ENCODE measurements at places on chromosomes 5 and 9. TPM values are rescaled to one million over a fixed set of nuclear protein-coding genes. Genes with fewer than 3 reads are reported as not detected.

GRCh38 chr9:101477214-101477613 is 41.6 kb upstream of the ALDOB start:
- no peaks in the 10 kb centered on the region for H3K4me1 ChIP-seq
- DNase-seq = no peak
- H3K4me3 ChIP-seq = no peak overlapping the region
- H3K27ac ChIP-seq = no peak overlapping the region
- H3K36me3 ChIP-seq = no peaks in the 10 kb centered on the region

Gene TMEM215
- total RNA-seq = not detected

DNA sequence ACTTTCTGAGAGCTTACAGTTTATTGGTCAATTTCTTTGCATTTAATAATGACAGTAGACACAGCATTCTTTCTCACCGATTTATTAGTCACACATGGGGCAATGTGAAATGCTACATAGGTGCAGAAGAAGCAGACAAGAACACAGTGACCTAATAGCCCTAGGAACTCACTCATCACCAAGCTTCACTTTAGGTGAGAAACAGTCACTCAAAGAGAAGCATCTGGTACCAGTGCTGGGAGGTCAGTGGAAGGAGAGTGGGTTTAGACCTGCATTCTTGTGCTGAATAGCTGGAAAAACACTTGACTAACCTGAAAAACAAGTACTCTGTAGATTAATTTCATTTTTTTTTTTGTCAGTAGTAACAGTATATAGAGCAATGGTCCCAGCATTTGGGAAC is 179.6 kb downstream of the GRIA1 start:
- H3K4me3 ChIP-seq = no peak overlapping the region
- H3K36me3 ChIP-seq = no peaks in the 10 kb centered on the region
- no peaks in the 10 kb centered on the region for H3K27me3 ChIP-seq
- DNase-seq = no peak
- H3K27ac ChIP-seq = no peak overlapping the region
- H3K4me1 ChIP-seq = no peaks in the 10 kb centered on the region

- H3K4me1 ChIP-seq = no peaks in the 10 kb centered on the region
- no peak for DNase-seq
- H3K36me3 ChIP-seq = peaks cover 18% of the 10 kb centered on the region
- no peak overlapping the region for H3K4me3 ChIP-seq
These were observed 198.7 kb downstream of the VPS13A start for GRCh38 chr9:77375956-77376532.

DNA sequence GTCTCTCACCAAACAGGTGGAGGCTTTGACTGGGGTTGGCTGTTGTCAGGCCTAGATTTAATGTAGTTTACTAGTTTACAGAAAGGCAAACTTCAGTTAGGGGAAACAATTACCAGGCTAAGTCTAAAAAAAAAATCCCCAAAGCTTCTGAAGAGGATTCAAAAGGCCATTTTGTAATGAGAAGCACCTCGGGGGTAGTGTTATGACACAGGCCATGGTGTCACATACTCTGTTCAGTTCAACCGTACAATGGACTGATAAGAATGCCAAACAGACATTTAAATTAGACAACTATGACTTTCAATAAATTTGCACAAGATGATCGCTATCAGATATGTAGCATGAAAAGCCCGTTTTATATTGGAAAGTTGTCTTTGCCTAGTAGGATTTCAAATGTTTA is 120.1 kb upstream of the PCA3 start:
- no peak overlapping the region for H3K4me3 ChIP-seq
- H3K27ac ChIP-seq = no peak overlapping the region
- no peak for DNase-seq
- no peaks in the 10 kb centered on the region for H3K4me1 ChIP-seq

Gene MELK
- 63.9 TPM for total RNA-seq

All from activated CD4-positive, alpha-beta T cell treated with anti-CD3 and anti-CD28 coated beads for 36 hours (primary cell).